ENCODE measurements at places on chromosomes 1 and 21.

DNA sequence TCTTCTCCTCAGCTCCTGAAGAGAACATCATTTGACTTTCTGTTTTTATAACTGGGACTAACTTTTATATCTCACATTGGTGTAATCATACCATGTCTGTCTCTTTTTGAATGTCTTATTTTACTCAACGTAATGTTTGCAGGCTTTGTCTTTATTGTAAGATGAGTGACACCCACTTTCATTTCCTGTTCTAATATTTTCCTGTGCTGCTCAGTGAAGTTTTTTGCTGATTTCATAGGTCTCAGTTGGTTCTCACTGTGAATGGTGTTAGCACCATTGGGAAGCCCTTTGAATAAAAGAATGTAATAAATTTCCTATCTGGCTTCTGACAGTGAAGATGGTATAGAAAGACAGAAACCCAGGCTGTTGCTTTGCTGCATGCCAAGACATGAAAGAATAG, 84.0 kb downstream of the RAVER2 start:
- no peak for DNase-seq

GRCh38 chr1:11441211-11441952, 37.6 kb upstream of the DISP3 start:
- DNase-seq, result no peak

DNA sequence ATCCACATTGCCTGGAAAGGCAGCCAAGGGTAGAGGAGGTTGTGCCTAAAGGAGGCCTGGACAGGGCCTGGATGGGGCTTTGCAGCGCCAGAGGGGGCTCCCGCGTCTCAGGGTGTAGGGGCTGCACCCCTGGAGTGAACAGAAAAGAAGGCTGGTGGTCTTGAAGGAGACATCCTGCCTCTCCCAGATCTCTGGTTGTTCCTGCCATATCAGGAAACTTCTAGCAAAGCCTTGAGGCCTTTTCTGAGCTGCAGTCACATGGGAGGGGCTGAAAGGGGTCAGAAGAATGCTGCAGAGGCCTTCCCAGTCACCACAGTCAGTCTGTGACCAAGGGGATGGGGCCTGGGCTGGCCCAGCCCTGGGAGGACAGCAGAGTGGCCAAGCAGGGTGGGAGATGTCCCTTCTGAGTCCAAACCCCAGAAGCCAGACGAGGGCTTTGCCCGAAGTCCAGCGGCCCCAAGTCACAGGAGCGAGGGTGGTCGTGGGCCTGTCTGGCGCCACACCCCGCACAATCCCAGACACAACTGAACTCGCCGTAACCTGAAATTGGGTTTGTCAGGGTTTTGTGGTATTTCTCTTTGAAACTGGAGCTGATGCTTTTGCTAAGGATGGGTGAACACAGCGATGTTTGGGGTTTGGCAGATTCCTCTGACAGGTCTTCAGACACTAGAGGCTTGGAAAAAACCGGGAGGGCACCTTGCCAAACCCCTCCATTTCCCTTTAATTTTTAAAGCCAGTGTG, 29.6 kb downstream of the SIM2 start:
- no peak for DNase-seq

GRCh38 chr1:226690460-226690982, 48.6 kb downstream of the ITPKB start:
- DNase-seq, result peak; percentile 84

DNA sequence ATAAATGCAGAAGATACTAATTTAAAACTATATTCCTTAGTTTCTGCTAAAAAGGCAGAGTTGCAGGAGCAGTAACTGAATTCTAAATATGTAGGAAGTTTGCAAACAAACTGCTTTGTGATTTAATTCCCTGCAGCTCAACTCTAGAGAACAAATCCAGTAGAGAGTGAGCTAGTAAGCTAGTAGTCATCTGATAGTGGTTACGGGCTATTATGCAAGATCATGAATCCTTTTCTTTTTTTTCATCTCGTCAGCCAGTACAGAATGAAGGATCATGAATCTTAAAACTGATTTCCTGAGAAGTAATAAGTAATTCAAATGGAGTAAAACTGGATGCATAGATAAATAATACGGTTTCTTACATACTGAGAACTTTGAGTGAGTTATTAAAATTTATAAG, 3.3 kb downstream of the DPH5 start:
- no peak for DNase-seq

- no peak for DNase-seq
These were observed 38.3 kb downstream of the WDR3 start for GRCh38 chr1:117967881-117968280.

- DNase-seq, result no peak
These were observed 27.2 kb downstream of the EXOC8 start for GRCh38 chr1:231310391-231310934.

DNA sequence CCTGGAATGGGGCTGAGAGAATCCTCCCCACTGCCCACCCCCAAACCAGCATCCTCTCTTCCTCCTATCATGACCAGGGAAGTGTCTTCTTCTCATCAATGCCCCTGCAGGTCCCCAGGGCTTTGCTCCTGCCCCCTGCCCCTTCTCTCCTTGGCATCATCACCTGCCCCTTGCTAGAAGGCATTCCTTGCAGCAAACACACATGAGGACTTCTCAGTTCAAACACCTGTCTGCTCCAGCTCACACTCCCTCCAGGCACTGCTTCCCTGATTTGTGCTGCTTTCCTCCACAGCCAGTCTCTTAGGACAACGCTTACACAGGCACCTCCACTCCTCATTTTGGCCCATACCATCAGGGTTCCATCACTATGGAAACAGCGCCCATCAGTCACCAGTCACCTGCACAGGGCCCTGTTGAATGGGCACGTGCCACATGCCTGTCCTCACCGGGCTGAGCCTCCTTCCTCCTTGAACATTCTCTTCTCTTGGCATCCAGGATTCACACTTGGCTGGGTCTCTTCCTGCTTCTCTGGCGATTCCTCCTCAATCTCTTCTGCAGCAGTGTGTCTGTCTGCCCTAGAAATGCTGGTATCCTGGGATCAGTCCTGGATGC, 81.9 kb upstream of the EDN2 start:
- DNase-seq, result no peak

GRCh38 chr1:170808216-170808885, 127.0 kb upstream of the MROH9 start:
- no peak for DNase-seq

DNA sequence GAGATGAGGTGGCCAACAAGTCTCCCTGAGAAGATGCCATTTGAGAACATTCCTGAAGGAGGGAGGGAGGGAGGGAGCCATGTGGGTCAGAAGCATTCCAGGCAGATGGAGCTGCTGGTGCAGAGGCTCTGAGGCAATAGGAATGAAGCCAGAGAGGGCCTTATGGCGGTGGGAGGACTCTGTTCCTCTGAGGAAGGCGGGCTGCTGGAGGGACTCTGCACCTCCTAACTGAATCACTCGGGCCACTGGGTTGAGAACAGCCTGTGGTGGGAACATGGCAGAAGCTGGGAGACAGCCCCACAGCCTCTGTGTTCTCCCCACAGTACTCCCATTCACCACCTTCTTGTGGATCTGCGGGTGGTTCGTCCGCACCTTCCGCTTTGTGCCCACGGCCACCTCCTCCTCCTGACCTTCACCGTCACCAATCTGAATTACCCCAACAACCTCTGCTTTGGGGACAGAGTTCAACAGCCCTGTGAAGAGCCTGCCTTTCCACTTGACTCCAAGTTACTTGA, 2.4 kb upstream of the TMEM125 start:
- DNase-seq, result no peak
